ENCODE measurements at places on chromosomes 13 and 19.

GRCh38 chr13:31627097-31627845, 112.1 kb upstream of the RXFP2 start:
- no peak for DNase-seq

GRCh38 chr19:10468133-10468532, 35.0 kb downstream of the KEAP1 start:
- no peak for DNase-seq

- DNase-seq: peak; percentile 91
These were observed 455 bp downstream of the TPT1 start for GRCh38 chr13:45340422-45341033.

DNA sequence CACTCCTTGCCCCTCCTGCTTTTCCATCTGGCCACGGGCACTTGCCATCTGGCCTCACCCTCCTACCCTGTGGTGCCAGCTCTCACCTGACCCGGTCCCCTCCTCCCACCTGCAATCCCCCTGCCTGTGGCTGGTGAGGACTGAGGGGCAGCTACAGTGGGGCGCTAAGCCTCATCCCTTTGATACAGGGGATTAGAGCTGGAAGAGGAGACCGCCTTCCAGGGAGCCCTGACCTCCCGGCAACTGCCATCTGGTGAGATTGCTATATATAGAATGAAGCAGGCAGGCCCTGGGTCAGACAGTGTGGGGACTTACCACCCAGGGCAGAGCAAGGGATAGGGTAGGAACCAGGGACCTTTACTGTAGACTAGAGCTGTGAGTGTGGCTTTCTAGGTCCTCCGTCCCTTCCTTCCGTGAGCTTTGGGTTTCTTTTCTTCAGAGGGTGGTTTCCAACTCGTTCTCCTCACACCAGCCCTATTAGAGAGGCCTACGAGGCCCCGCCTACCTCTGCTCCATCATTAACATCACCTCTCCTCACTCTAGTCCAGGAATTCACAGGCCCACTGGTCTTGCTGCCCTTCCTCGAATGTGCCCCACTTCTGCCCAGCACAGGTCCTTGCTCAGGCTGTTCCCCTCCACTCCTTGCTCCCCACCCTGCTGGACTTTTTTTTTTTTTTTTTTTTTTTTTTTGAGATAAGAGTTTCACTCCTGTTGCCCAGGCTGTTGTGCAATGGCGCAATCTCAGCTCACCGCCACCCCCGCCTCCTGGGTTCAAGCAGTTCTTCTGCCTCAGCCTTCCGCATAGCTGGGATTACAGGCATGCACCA, 7.7 kb downstream of the KASH5 start:
- no peak for DNase-seq

DNA sequence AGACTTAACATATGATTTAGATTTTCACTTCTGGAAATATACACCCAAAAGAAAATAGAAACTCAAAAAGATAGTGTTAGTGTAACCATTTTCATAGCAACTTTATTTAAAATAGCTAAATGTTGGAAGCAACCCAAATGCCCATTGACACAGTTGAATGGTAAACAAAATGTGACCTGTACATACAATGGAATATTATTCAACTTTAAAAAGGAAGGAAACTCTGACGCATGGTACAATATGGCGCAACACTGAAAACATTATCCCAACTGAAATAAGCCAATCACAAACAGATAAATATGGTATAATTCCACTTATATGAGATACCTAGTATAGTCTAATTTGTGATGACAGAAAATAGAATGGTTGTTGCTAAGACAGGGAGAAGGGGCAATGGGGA, 1456.1 kb upstream of the MIR17HG start:
- DNase-seq: no peak

Data from right forelimb (tissue), 1 donor.